ENCODE measurements at places on chromosomes 4 and X.

GRCh38 chr4:56732301-56732700, 51.2 kb upstream of the HOPX start:
- no peak for DNase-seq

- no peak for DNase-seq
These were observed 342.3 kb upstream of the GALNT7 start for GRCh38 chr4:172826346-172826745.

DNA sequence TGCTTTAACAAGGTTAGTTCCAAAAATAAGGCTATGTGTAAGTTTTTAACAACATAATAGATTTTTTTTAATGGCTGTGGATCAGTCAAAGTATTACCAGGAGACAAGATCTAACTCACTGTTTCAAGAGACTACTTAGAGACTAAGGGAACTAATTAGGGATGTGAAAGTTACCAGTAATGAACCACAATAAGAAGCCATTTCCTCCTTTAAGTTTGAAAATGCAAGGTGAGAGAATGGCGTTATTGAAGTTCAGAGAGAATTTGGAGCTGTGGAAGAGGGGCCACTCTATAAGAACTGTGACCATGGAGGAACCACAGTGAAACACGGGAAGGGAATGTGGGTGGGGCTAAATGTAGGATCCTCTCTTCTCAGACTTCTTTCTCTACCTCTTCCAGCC, 624.2 kb downstream of the GLUD2 start:
- DNase-seq = no peak

- DNase-seq = no peak
These were observed 300.9 kb downstream of the CHIC1 start for GRCh38 chrX:73863852-73864251.

DNA sequence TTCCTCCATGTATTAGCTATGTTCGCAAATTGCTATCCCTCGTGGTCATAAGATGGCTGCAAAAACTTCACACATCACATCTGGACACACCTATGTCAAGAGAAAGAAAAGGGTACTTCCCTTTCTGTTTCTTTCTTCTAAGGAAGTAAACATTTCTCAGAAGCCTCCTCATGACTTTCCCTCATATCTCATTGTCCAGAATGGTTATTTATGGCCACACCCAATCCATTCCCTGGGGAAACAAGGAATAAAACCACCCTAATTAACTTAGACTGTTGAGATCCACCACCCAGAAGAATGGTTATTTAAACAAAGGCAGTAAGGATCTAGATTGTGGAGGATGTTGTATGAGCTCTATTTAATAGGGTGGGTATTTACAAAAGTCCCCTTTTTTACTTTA, 160.8 kb upstream of the LNX1 start:
- DNase-seq = no peak

DNA sequence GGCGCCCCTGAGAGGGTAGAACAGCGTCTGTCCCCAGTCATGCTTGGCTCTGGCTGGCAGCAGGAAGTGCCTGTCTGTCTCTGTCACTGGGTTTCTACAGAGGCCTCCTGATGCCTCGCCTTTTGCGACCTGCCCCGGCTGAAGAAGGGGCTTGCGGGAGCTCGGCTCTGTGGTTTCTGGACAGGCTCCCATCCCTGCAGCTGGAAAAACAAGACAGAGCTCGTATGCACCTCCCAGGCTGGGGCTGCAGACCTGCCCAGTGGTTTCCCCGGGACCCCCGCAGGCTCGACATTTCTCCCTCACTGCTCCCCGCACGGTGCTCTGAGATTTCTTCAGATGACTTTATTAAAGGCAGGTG, 57.0 kb upstream of the SORCS2 start:
- DNase-seq = no peak
